ENCODE measurements at places on chromosomes 12 and 14.

GRCh38 chr12:275812-276211 lies 13.2 kb upstream of the SLC6A13 start:
- no peak for DNase-seq

- DNase-seq, result no peak
Observed at GRCh38 chr12:111732786-111733185, 33.9 kb upstream of the ALDH2 start.

GRCh38 chr14:64865109-64865508 lies 14.6 kb downstream of the SPTB start:
- no peak for DNase-seq

DNA sequence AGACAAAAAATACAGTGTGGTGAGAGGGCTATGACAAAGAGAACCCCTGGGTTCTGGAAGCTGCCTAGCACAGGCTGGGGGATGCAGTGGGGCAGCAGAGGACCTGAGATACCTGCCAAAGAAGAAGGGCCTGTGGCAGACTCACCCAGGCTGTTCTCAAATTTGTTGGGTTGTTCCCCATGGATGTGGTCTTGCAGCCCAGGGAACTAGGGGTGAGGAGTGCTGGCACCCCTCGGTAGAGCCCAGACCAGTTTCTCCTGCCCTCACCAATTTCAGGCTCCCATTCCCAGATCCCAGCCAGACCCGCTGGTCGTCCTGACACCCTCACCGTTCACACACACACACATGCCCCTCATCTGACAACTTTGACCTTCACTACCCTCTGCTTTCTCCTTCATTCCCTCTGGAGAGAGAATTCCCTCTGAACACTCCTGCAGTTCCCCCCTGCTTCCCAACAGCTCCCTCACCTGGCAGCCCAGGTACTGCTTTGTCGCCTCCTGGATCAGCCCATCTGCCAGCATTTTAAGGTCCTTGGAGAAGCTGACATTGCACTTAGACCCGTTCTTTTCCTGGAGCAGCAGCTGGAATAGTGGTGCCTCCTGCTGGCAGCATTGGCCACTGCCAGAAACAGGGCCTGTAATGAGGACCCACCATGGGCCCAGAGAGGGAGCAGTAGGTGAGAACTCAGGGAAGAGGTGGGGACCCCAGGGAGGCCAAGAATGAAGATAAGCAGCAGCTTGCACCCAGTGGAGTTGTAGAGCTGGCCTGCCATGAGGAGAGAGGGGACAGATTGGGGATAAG lies 5.9 kb upstream of the GDF11 start:
- DNase-seq, result peak; percentile 82

DNA sequence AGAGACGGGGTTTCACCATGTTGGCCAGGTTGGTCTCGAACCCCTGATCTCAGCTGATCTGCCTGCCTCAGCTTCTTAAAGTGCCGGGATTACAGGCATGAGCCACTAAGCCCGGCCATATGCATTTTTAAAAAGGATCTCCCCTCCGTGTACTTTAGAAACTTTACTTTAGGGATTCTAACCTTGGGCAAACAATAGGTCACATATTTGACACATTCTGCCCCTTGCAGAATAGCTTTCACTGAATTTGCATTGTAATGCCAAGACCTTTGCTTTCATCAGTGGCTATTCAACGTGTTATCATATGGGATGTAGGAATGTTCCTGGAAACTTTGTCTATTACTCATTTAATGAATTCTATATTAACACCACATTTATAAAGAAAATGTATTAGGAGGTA lies 11.4 kb upstream of the ANKS1B start:
- no peak for DNase-seq

DNA sequence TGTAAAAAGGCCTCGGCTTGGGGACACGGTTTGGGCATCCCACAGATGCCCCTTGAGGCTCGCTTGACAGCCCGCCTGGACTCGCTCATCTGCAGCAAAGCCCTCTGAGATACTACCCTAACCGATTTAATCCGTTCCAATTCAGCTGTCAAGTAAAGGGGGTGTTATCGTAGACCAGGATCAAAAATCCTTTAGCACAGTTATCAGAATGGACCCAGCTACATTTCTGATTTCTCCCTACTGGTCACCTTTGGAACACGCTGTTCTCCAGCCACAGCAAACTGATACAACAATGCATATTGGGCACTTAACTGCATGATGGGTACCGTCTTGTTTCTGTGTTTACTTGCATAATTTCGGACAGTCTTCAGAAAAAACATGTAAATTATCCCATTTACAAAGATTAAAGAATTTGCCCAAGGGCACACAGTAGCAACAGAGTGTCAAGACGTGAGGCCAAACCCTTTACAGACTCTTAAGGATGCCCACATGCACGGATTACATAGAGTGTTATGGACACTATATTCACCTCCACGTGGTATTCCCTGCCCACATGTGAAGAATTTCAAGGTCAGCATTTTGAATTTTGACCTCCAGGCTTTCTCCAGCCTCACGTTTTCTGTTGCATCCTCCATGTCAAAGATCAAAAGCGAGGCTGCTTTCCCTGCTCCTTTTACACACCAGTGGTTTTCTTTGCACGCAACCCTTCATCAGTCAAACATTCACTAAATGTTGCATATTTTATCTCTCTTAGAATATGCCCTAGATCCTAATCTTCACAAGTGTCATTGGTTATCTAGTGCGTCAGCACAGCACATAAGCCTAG lies 3.2 kb upstream of the DUSP6 start:
- DNase-seq, result no peak

DNA sequence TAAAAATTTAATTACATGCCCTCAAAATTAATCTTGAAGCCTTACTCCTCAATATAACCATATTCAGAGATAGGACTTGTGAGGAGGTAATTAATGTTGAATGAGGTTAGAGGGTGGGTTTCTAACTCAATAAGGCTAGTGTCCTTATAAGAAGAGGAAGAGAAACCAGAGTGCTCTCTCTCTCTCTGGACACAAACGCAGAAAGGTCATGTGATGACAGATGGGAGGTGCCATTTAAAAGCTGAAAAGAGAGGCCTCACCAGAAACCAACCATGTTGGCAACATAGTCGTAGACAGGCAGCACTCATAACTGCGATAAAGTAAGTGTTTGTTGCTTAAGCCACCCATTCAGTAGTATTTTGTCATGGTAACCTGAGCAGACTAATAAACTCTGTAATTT lies 378.5 kb upstream of the LMO3 start:
- no peak for DNase-seq
